Hepatocyte (in vitro differentiated cells): ENCODE measurements at places on chromosomes 5 and 9.

DNA sequence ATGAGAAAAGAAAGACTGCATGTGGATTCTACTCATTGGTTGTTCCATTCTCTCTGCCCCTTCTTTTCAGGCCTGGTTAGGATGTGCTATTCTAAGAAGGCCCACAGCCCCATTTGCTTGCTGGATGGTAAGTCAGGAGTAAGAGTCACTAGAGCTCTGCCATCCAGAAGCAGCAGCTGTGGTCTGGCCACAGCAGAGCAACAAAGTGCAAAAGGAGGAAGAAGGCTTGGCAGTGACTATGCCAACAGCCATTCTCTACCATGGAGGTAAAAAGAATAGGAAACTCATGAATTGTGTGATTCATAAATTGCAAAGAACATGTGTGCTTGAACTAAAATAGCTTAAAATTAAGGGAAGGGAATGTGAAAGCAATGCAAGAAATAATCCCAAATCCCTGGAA lies 20.9 kb downstream of the KLHL3 start:
- no peak for DNase-seq

DNA sequence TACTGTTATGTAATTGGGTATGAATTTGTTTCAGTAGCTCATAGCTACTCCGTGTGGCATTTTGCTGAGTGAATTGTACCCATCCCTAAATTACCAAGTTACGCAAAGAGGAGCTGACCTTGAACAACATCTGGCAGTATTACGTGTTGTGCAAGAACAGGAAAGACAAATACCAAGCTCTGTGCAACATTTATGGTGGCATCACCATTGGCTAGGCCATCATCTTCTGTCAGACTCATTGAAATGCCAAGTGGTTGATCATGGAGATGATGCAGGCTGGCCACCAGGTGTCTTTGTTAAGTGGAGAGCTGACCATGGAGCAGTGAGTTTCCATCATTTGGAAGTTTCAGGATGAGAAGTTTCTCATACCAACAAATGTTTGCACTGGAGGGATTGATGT lies 15.0 kb downstream of the ZSWIM6 start:
- no peak for DNase-seq

- no peak for DNase-seq
These were observed 389.1 kb upstream of the ST8SIA4 start for GRCh38 chr5:101292199-101292598.

DNA sequence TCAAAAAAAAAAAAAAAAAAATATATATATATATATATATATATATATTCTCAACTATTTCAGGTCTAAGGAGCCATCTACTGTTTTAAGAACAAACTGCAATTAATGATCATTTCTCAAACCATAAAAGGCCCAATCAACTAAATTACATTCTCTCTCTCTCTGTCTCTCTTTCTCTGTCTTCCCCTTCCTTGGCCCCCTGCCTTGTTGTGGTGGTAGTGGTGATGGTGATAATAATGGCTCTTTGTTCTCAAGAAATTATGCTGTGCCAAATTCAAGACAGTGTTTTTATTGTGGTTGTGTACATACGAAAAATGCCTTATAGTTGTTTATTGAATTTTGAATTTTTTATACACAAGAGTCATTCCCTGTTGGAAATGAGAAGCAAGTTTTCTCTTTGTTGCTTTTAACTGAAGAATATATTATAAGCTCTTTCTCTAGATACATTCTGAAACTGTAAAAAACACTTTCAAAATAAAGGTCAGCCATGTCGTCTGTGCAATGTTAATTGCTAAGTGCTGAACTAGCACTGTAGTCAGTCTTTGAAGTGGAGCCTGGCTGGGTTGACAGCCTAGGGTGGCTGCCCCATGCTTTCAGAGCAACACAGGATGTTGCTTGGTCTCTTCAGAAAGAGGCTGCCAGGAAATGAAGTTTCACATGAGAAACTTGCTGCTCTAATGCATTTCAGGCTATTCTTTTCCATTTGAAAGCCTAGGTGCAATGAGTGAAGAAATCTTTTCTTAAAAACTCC lies 96.0 kb downstream of the HINT1 start:
- DNase-seq, result no peak

GRCh38 chr9:135085830-135086546 lies 1.5 kb upstream of the OLFM1 start:
- peak; percentile 87 for DNase-seq

GRCh38 chr5:73940026-73940425 lies 314.0 kb downstream of the ARHGEF28 start:
- no peak for DNase-seq

GRCh38 chr9:111985315-111985714 lies 88.7 kb downstream of the UGCG start:
- DNase-seq, result no peak

GRCh38 chr5:181114844-181115778 lies 15.9 kb downstream of the OR2V1 start:
- DNase-seq, result peak; percentile 24

- DNase-seq, result no peak
These were observed 164.7 kb downstream of the OLFM1 start for GRCh38 chr9:135251996-135252760.

GRCh38 chr9:71487061-71487460 lies 281.3 kb downstream of the CEMIP2 start:
- peak; percentile 6 for DNase-seq

- no peak for DNase-seq
These were observed 132.2 kb upstream of the HMHB1 start for GRCh38 chr5:143679777-143680176.

DNA sequence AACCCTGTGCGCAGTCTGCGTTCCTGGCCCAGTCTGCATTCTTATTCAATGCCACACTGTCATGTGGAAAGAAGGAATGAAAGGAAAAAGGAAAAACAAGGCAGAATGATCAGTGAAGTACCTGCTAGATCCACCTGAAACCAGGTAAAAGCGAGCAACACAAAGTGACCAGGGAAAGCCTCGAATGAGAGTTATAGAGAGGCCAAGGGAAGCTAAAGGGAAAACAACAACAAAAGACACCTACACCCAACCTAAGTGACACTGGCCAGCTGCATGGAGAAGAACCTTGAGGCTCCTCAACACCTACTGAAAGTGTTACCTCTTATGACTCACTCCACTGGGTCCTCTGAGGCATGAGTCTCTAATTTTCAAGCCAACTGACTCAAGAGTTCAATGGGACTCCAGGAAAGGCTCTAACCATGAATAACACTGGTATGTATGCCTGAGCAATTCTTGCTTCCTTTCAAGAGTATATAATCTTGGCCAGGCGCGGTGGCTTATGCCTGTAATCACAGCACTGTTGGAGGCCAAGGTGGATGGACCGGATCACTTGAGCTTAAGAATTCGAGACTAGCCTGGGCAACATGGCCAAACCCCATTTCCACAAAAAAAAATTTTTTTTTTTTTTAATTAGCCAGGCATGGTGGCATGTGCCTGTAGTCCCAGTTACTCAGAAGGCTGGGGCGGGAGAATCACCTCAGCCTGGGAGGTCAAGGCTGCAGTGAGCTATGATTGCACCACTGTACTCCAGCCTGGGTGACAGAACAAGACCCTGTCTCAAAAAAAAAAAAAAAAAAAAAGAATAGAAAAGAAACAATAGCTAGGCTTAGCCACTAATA lies 29.0 kb downstream of the MTMR12 start:
- DNase-seq, result no peak

DNA sequence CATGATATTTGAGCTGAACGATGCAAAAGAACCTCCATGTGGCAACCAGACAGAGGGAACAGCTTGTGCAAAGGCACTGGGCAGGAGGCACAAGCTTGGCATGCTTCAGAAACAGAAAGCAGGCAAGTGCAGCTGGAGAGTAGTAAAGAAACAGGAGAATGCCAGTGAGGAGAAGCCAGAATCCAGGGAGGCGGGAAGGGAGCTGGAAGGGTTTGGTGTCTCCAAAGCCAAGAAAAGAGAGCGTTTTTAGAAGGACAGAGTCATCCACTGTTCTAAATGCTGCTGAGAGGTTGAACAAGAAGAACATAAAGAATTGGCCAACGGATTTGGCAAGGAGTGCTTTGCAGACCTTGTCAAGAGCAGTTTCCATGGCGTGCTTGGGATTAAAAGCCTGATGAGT lies 124.7 kb downstream of the TLE1 start:
- no peak for DNase-seq

DNA sequence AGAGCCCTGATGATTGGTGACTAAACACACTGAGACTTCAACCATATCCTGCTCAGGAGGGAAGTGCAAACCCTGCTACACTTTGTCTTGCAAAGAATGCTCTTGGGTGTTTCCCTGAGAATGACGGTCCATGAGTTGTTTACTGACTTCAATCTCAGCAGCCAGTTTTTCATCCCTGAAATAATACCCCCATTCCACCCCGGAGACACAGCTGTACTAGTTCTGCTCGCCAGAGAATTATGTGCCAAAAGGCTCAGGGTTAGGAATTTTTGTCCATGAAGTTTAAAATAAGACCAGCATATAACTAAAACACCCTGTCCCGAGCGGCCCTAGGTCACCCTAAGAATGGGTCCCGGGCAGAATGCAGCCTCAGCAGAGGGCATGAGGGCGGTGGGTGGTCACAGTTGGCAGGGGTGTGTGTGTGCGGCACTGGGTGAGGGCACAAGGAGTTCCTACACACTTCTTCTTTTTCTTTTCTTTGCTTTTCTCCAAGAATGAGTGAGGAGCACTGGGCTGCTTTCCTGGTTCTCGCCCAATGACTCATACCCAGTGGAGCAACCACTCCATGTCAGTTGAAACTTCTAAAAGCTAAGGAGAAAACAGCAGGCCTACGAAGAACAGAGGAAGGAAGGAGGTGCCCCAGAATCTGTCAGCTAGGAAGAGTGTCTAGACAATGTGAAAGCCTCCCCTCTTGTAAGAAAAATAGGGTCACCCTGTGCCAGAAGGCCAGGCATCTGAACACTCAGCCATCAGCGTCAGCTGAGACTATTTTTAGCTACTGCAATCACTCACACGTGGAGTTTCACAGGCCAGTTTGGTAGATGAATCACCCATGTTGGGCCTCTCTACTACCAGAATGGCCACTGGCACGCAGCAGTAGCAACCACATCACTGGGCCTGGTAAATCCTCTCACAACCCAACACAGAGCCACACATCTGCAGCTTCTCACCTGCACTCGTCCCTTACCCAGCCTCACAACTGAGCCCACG lies 105.9 kb downstream of the DPYSL3 start:
- peak; percentile 77 for DNase-seq

DNA sequence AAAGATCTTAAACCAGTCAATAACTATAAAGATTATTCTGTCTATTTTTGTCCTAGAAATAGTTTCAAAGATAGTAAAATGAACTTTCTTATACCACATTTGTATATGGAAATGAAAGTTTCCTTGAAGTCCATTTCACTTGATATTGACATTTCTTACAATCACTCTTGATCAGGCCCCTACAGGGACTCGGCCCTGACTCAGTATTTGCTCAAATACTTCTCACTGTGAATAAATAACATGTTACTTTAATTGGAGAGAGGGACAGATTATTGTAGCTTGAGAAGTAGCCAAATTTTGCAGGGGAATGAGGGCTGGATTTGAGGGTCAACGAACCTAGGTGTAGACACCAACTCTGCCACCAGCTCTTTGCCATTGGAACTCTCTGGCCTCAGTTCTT lies 25.6 kb upstream of the SMARCA2 start:
- DNase-seq, result no peak

GRCh38 chr9:6106711-6107339 lies 91.4 kb upstream of the RANBP6 start:
- peak; percentile 38 for DNase-seq

- no peak for DNase-seq
These were observed 50.0 kb upstream of the RNU6ATAC start for GRCh38 chr9:134214386-134214765.

- DNase-seq, result peak; percentile 89
These were observed at the start of gene OSMR for GRCh38 chr5:38845526-38846378. Gene OSMR, plus strand, starts transcription at chr5:38846012. Its CDS starts 23,033 bp downstream, at chr5:38869045.

- DNase-seq, result no peak
These were observed 2.2 kb downstream of the NR6A1 start for GRCh38 chr9:124768750-124769548.

DNA sequence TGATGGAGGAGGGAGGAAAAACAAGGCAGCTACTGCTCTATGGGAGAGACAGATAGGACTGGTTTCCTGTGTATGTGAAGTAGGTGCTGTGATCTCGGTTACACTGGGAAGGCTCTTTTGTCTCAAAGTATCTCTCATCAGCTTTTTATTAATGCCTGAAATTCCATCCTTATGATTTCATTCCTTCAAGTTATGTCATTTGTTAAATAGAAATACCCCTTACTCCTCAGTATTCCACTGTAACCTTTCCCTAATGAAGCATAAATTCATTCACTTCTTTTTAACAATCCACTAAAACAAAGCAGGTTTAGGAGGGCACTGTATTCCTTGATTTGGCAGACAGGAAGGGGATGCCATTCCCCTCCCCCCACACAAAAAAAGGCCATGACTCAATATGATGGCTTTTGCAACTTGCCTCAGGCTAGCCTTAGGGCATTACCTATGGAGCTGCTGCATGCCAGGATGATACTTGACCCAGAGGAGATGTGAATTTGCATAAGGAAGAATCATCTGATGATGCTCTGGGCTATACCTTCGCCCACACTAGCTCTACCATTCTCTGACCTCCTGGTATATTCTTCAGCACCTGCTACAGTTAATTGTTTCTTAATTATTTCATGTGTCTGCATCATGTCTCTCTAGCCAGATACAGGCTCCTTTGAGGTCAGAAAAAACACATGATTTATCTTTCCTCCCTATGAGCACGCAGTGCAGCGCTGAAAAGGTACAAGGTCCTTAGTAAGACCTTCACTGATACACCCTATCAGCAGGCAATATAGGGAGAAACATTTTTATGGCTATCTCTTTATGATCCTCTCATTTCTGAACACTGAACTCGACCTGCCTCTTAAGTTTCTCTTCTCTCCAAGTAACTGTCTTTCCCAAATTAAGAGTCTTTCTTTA lies 26.3 kb downstream of the NR3C1 start:
- DNase-seq, result peak; percentile 38

- DNase-seq, result no peak
These were observed 8.6 kb upstream of the PSAT1 start for GRCh38 chr9:78288214-78288892.

GRCh38 chr5:117454716-117455212 lies 880.1 kb upstream of the SEMA6A start:
- DNase-seq, result peak; percentile 60

GRCh38 chr5:92337772-92338234 lies 954.7 kb upstream of the ARRDC3 start:
- no peak for DNase-seq

- no peak for DNase-seq
These were observed 102.5 kb upstream of the TXNDC8 start for GRCh38 chr9:110440172-110440571.

DNA sequence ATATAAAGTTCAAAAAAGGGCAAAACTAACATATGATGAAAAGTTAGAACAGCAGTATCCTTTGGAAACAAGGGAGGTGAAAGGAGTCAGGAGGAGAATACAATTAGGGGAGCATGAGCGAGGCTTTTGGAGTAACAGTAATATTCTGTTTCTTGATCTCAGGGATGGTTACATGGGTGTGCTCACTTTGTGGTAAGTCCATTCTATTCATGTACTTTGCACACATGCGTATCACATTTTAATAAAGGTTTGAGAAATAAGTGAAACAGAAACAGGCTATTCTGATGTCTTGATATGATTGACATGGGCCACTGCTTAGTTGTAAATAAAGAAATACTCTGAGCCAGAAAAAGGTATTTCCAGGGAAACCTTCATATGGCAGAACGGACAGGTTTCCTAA lies 208.8 kb downstream of the SPOCK1 start:
- no peak for DNase-seq
